ENCODE measurements at places on chromosomes 3 and 15. TPM values are rescaled to one million over a fixed set of nuclear protein-coding genes. Genes with fewer than 3 reads are reported as not detected.
A peak's percentile ranks its signal among the peaks of the same experiment; 100 is the strongest.

GRCh38 chr3:42129014-42129953, 38.1 kb downstream of the TRAK1 start:
- DNase-seq = no peak
- H3K27me3 ChIP-seq = no peaks in the 10 kb centered on the region
- peak overlapping the region; percentile 95 for H3K27ac ChIP-seq
- peaks cover 12% of the 10 kb centered on the region for H3K36me3 ChIP-seq

DNA sequence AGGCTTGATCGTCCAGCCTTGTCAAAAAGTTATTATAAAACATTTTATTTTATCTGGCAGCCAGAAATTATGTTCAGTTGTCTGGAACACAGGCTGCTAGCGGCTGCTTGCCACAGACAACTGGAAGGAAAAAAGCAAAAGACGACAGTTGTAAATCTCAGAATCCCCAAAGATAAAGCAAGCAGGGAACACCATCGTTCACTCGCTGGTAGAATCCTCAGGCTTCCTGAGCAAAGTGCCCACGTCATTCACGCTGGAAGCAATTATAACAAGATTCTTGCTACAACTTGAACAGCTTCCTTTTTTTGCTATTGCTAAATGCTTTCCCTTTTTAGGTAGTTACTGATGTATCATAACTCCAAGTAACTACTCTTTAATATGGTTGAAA, 33.6 kb downstream of the ADAMTS17 start:
- peaks cover 24% of the 10 kb centered on the region for H3K4me1 ChIP-seq
- DNase-seq = no peak

DNA sequence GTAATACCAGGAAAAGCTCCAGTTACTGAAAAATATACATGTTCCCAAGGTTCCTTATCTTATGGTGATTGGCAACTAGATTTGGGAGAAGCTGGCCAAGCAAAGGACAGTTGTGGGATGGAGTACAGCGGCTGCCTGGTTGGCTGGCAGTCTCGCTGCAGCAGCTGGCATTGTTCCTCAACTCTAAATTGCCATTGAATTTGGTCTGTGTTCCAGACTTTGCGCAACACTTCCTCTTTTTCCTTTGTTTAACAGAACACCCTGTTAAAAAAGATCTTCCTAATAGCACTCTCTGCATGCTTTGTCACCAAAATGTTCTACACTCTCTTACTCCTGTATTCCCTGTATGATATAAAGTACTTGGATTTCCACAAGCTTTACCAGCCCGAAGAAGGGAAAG, 420.6 kb upstream of the RBMS3 start:
- DNase-seq = no peak
- no peaks in the 10 kb centered on the region for H3K4me1 ChIP-seq
- no peaks in the 10 kb centered on the region for H3K27me3 ChIP-seq
- H3K27ac ChIP-seq = no peak overlapping the region

GRCh38 chr3:196677353-196677752, 34.7 kb downstream of the CEP19 start:
- H3K27ac ChIP-seq = no peak overlapping the region
- H3K4me3 ChIP-seq = no peak overlapping the region
- H3K27me3 ChIP-seq = peaks cover 8% of the 10 kb centered on the region

GRCh38 chr3:45736707-45737106, 47.5 kb downstream of the SACM1L start:
- peaks cover 25% of the 10 kb centered on the region for H3K36me3 ChIP-seq
- H3K27me3 ChIP-seq = no peaks in the 10 kb centered on the region
- H3K4me3 ChIP-seq = no peak overlapping the region
- no peak overlapping the region for H3K27ac ChIP-seq
- H3K4me1 ChIP-seq = no peaks in the 10 kb centered on the region

GRCh38 chr15:79812541-79812940, 84.3 kb downstream of the MTHFS start:
- DNase-seq = no peak
- no peaks in the 10 kb centered on the region for H3K27me3 ChIP-seq
- H3K4me3 ChIP-seq = no peak overlapping the region
- H3K4me1 ChIP-seq = peaks cover 5% of the 10 kb centered on the region
- H3K36me3 ChIP-seq = no peaks in the 10 kb centered on the region

- no peak for DNase-seq
- H3K36me3 ChIP-seq = no peaks in the 10 kb centered on the region
- H3K27me3 ChIP-seq = peaks cover 99% of the 10 kb centered on the region
- H3K4me1 ChIP-seq = peaks cover 14% of the 10 kb centered on the region
- peak overlapping the region; percentile 65 for H3K4me3 ChIP-seq
- H3K27ac ChIP-seq = no peak overlapping the region
These were observed 3.9 kb downstream of the GATA2 start for GRCh38 chr3:128488991-128489673.

- no peaks in the 10 kb centered on the region for H3K27me3 ChIP-seq
- no peaks in the 10 kb centered on the region for H3K36me3 ChIP-seq
- no peak overlapping the region for H3K4me3 ChIP-seq
- no peak overlapping the region for H3K27ac ChIP-seq
- no peak for DNase-seq
These were observed 87.7 kb downstream of the XXYLT1 start for GRCh38 chr3:195183071-195183776.

- no peak overlapping the region for H3K4me3 ChIP-seq
- H3K4me1 ChIP-seq = peaks cover 27% of the 10 kb centered on the region
- peak overlapping the region; percentile 33 for H3K27ac ChIP-seq
- H3K36me3 ChIP-seq = no peaks in the 10 kb centered on the region
- H3K27me3 ChIP-seq = no peaks in the 10 kb centered on the region
These were observed 131.6 kb downstream of the AQP9 start for GRCh38 chr15:58269455-58270414.

DNA sequence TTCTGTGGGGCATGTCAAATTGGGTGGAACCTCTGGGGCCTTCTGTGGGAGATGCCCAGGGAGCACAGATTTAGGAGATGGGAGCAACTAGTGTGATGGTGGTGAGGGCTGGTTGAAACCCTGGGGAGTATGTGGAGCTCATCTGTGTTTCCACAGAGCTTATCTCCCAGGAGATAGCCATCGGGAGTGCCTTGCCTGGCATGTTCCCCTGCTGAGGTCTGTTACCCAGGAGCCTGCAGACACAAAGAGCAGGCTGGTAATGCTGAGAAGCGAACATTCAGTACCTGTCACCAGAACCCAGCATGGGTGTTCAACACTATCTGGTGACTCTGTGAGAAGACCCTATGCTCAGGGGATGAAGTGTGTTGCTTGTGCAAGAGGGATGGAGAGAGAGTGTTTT, 85.0 kb downstream of the CLSTN2 start:
- peaks cover 3% of the 10 kb centered on the region for H3K4me1 ChIP-seq
- no peak overlapping the region for H3K27ac ChIP-seq
- no peak overlapping the region for H3K4me3 ChIP-seq

GRCh38 chr3:184505076-184505878, 56.3 kb upstream of the EPHB3 start:
- peaks cover 16% of the 10 kb centered on the region for H3K27me3 ChIP-seq
- H3K4me1 ChIP-seq = no peaks in the 10 kb centered on the region
- H3K36me3 ChIP-seq = no peaks in the 10 kb centered on the region
- no peak overlapping the region for H3K27ac ChIP-seq

GRCh38 chr15:63877713-63878271, 44.0 kb upstream of the HERC1 start:
- H3K27ac ChIP-seq = no peak overlapping the region
- H3K4me3 ChIP-seq = no peak overlapping the region
- no peaks in the 10 kb centered on the region for H3K27me3 ChIP-seq
- DNase-seq = no peak
- H3K4me1 ChIP-seq = no peaks in the 10 kb centered on the region

- H3K36me3 ChIP-seq = no peaks in the 10 kb centered on the region
- no peaks in the 10 kb centered on the region for H3K27me3 ChIP-seq
- H3K4me3 ChIP-seq = no peak overlapping the region
These were observed 41.0 kb downstream of the CD200 start for GRCh38 chr3:112373924-112374323.

GRCh38 chr3:48832684-48833083, 15.0 kb downstream of the PRKAR2A start:
- H3K27ac ChIP-seq = no peak overlapping the region
- no peaks in the 10 kb centered on the region for H3K36me3 ChIP-seq
- no peak overlapping the region for H3K4me3 ChIP-seq
- no peaks in the 10 kb centered on the region for H3K4me1 ChIP-seq
- H3K27me3 ChIP-seq = no peaks in the 10 kb centered on the region
- DNase-seq = no peak

The TM2D3 gene
- polyA plus RNA-seq = 42.1 TPM

The TRPM1 gene
- polyA plus RNA-seq = 0.18 TPM

The SLC6A11 gene
- 9.4 TPM for polyA plus RNA-seq

The ACTL6A gene
- 59.3 TPM for polyA plus RNA-seq

The LXN gene
- 8.4 TPM for polyA plus RNA-seq

The GOLGA6B gene
- polyA plus RNA-seq = not detected

The FBXO22 gene
- polyA plus RNA-seq = 31.4 TPM

The APOD gene
- polyA plus RNA-seq = not detected

The CCR8 gene
- polyA plus RNA-seq = not detected
